ENCODE measurements at places on chromosomes 2 and 18.

DNA sequence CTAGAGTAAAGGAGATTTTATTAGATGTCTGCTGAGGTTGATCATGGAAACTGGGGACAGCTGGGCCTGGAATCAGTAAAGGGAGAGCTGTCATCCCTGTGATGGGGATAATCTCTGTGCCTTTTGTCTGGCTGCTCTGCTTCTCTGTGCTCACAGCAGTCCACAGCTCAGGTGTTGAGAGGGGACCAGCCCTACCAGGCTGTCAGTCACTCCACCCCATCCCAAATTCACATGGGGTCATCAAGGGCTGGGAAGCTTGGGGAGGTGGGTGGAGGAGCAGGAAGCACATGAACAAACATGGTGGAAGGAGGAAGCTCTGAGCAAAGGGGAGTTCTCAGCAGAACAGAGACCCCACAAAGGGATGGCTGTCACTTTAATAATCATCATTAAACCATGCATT, 13.7 kb upstream of the LRRFIP1 start:
- DNase-seq: no peak

- no peak for DNase-seq
Observed at GRCh38 chr18:56902653-56903052, 244.2 kb upstream of the BOD1L2 start.

GRCh38 chr2:98487101-98487805, 42.6 kb downstream of the INPP4A start:
- DNase-seq: no peak

DNA sequence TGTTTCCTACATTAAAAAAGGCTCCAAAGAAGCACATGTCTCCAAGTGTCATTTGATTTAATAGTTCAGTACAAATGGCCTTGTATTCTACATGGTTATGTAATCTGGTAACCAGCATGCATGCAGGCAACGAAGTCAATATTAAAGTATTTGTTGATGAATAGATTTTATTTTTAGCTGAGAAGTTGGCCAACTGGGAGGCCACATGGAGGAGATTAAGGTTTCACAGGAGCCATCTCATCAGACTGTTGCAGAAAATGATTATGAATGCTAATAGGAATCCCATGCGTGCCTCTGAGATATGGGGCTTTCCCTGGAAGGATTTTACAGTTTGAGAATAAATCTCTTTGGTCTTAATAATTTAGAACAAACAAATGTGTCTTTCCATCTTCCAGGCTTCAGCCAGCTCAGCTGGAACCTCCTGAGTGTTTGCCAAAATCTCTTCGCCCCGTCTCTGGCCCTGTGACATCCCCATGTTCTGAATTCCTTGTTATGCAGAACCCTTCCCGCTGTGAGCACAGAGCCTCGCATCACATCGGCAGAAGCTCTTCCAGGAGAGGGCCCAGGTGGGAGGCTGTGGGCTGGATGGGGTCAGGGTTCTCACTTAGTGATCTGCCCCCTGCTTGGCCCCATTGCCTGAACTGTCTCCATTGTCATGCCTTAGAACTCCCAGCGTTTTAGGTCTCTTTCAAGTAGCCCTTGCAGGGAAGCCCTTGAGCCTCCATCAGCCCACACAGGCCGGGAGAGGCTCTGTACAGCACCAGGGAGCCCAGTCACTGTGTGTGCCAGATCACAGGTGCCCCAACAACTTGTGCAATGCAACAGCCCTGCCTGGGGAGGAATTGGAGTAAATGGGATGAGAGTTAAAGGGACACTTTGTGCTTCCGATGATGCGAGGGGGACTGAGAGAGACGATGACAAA, 190.5 kb upstream of the TWIST2 start:
- no peak for DNase-seq

- DNase-seq: no peak
Observed at GRCh38 chr2:236809716-236810115, 240.1 kb downstream of the ACKR3 start.

DNA sequence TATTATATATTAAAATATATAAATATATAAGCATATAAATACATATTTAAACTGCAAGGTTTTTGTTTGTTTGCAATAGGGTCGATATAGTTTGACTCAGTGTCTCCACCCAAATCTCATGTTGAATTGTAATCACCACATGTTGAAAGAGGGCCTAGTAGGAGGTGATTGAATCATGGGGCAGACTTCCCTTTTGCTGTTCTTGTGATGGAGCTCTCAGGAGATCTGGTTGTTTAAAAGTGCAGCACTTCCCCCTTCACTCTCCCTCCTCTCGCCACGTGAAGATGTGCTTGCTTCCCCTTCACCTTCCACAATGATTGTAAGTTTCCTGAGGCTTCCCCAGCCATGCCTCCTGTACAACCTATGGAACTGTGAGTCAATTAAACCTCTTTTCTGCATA, 2137.3 kb upstream of the CELF4 start:
- no peak for DNase-seq

DNA sequence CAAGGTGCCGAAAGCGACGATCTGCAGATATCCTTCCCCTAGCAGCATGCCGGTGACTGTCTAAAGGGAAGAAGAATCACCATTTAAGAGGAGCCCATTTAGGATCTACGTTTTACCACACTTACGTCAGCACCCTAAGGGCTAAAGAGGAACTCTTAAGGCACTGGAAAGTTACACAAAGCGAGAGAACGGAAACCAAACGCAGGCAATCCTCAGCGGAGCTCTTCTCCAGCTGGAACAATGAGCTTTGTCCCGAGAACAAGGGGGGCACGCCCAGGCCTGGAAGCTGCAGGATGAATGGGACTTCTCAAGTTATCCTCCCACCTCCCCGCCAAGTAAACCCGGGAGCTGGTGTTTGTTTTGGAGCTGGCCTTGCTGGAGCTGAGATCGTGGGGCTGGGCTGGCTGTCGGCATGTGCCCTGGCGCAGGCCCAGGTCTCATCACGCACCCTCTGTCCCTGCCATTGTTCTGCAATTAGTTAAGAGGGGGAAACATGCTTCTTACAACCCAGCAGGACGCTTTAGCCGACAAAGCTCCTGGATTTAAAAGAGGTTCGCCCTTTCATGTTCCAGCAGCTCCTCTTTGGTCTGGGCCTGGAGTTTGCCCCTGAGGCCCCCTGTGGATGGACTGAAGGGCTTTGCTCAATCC, 36.4 kb downstream of the PXDN start:
- DNase-seq: no peak

- DNase-seq: no peak
Observed at GRCh38 chr18:67875060-67875459, 358.5 kb upstream of the DSEL start.

DNA sequence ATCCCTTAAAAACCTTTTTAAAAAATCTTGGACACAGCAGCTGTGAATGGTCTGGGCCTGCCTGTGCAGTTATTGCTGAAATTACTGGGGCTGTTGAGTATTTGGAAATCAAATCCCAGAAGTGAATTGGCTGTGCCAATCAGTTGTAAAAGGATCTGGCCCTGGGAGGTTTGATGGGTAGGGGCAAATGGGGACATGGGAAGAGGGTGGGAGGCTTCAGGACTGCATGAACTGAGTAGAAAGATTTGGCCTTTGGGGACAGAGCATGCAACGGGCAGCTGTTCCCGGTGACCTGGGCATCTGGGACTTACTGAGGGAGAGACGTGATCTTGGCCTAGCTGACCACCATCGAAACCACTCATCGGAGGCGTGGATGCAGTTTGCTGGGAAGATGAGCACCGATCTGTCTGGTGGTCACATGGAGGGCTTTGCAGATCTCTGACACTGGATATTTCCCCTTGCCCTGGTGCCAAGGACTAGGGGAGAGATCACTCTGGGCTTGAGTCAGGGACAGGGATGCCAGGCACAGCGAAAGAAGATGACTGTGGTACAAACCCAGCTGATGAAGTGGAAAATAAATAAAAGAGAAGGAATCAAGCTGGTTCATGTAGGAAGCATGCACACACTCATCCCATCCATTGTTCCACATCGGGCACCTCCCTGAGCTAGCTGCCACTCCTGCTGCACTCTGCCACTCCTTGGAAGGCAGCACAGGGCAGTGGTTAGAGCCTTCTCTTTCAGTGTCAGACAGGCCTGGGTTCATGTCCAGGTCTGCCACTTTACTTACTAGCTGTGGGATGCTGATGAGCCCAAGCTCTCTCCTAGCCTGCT, 58.4 kb downstream of the SEMA4F start:
- DNase-seq: no peak

- DNase-seq: no peak
Observed at GRCh38 chr2:66323406-66323805, 111.5 kb upstream of the MEIS1 start.

DNA sequence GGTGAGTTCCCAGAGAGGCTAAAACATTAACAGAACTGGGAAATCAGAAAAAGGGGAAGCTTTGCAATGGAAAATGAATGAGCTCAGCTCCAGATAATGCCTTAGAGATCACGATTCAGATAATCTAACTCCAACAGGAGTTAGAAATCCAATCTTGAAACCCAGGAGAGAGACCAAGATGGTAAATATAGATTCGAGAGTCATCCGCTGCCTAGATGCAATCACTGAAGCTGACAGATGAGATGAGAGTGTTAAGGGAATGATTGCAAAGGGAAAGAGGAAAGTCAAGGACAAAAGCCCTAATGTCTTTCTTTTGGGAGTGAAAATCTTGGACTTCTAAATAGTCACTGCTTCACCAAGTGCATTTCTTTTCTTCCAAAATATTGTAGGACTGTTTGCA, 722.0 kb downstream of the EPHA4 start:
- no peak for DNase-seq

- DNase-seq: no peak
Observed at GRCh38 chr2:239151201-239152131, 249.4 kb downstream of the HDAC4 start.

GRCh38 chr18:1875219-1875618, 696.1 kb downstream of the METTL4 start:
- DNase-seq: no peak

DNA sequence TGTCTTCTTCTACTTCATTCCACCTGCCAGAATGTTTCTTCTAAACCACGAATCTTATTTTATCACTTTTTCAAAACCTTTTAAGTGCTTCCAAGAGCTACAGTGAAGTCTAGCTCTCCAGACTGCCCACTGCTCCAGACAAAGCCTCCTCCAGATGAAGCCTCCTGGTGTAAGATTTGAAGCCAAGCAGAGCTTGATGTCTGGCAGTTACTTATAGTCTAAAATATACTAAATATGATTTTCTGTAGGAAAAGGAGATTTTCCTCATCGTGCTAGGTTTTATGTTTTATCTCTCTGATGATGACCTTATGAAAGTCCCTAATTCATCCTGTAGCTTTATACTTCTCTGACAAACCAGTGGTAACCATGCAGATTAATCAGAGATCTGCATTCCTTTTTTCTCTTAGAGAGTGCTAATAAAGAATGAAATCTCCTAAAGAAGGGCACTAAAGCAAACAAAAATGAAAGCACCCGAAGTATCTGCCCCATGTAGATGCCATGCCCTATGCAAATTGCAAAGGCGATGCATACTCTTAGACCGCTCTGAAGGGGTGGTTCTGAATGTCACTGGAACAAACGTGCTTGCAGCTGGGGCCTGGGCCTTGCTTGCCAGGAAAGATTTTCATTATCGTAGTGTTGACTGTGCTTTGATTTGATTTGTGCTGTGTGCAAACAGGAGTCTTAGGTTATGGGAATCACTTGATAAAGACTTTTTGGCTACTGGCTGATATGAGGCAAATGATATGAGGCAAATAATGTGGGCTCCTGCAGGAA, 314.2 kb downstream of the PID1 start:
- DNase-seq: no peak

- no peak for DNase-seq
Observed at GRCh38 chr2:135490376-135490775, 40.6 kb downstream of the ZRANB3 start.

- DNase-seq: no peak
Observed at GRCh38 chr2:236793023-236794011, 223.7 kb downstream of the ACKR3 start.

DNA sequence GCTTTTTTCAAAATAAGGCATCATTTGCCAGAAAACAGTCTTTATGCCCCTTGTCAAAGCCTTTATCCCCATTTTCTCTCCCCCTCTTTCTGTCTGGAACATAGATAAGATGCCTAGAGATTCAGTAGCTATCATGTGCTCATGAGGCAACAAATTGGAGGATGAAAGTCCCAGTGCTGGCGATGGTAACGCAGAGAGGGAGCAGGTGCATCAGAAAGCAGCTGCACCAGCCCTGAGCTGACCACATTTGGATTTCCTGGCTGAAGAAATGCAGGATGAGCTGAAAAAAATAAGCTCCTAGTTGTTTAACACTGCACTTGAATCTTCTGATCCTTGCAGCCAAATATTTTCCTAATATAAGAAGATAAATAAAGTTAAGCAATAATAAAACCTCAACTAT, 48.0 kb downstream of the LOXHD1 start:
- DNase-seq: no peak

DNA sequence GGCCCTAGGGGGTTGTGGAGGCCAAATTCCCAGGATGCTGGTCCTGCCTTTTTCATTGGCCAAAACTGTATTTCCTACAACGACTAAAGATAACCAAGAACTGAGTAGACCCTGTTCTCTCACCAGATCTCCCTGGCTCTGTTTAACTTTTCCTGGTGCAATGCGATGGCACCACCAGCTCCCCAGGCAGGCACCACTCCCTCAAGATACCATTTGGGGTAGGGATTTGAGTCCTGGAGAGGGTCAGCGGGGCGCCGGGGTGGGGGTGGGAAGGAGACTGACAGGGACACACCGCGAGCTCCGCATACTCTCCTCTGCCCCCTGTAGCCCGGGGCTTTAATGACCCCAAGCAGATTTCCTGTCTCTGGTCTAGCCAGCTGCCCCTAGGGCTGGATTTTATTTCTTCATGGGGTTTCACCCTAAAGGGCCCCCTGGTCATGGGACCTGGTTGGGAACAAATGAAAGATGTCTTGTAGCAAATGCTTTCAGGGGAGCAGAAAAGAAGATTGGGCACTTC, 7.3 kb downstream of the SIX2 start:
- no peak for DNase-seq

DNA sequence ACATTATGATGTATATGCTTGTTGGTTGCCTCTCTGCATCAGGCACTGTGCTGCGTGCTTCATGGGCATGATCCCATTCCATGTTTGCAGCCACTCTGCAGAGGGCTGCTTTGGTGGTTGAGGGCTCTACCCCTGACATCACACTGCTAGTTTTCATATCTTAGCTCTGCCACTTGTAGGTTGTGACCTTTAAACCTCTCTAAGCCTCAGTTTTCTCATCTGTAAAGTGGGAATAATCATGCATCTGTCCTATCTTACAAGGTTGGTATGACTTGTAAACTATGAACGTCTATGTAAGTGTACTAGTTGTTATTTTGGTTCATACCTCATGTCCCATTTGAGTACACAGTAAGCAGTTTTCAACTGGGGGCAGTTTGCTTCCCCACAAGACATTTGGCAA, 260.4 kb downstream of the PHLPP1 start:
- no peak for DNase-seq

GRCh38 chr18:1383465-1383864, 478.8 kb downstream of the ADCYAP1 start:
- no peak for DNase-seq

GRCh38 chr2:173307293-173307692, 47.4 kb upstream of the CDCA7 start:
- peak; percentile 18 for DNase-seq

Measured in GM12891 (cell line).